ENCODE measurements at places on chromosomes 1 and 21. TPM values are rescaled to one million over a fixed set of nuclear protein-coding genes. Genes with fewer than 3 reads are reported as not detected.

DNA sequence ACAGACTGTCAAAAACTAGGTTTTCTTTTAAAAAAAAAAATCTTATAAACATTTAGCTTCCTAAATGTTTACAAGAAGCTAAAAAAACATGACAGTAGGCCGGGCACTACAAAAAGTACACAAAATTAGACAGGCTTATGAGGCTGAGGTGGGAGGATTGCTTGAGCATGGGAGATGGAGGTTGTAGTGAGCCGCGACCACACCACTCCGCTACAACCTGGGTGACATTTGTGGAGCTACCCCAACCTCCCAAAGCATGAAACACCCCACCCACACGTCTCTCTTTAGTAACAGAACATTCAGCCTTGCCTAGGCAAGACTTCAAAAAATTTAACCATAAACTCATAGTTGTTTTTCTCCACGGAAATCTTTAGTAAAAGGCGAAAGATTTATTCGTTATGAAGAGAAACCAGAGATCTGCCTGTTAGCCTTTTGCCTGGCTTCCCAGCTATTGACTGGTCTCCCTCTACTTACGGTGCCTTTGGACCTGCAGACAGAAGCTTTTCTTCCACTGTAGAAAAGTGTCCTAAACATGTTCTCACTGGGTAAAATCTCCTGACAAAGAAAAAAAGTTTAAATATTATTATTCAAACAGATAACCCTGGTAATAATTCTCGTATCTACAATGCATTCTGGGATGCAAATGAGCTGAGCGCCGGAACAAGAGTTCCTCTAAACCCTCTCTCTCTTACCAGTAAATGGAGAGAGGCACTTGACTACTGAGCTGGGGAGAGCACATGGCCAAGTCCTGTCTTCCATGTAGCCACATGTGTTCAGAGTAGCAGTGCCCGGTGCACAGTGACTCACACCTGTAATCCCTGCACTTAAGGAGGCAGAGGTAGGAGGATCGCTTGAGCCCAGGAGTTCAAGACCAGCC, 9.2 kb downstream of the RNU5D-1 start:
- peak; percentile 88 for DNase-seq

GRCh38 chr21:35614396-35614921, 445.9 kb downstream of the SETD4 start:
- no peak for DNase-seq

GRCh38 chr1:7432900-7433380, 338.2 kb upstream of the VAMP3 start:
- DNase-seq: no peak

- DNase-seq: no peak
Measured at GRCh38 chr21:36310016-36310415, 10.0 kb upstream of the MORC3 start.

- no peak for DNase-seq
Measured at GRCh38 chr1:40621821-40622450, 43.5 kb downstream of the RIMS3 start.

GRCh38 chr1:245301162-245301580, 146.4 kb downstream of the KIF26B start:
- no peak for DNase-seq

GRCh38 chr1:205939690-205940330, 3.4 kb downstream of the SLC26A9 start:
- no peak for DNase-seq

GRCh38 chr1:172549621-172550280, 16.8 kb downstream of the SUCO start:
- DNase-seq: no peak

DNA sequence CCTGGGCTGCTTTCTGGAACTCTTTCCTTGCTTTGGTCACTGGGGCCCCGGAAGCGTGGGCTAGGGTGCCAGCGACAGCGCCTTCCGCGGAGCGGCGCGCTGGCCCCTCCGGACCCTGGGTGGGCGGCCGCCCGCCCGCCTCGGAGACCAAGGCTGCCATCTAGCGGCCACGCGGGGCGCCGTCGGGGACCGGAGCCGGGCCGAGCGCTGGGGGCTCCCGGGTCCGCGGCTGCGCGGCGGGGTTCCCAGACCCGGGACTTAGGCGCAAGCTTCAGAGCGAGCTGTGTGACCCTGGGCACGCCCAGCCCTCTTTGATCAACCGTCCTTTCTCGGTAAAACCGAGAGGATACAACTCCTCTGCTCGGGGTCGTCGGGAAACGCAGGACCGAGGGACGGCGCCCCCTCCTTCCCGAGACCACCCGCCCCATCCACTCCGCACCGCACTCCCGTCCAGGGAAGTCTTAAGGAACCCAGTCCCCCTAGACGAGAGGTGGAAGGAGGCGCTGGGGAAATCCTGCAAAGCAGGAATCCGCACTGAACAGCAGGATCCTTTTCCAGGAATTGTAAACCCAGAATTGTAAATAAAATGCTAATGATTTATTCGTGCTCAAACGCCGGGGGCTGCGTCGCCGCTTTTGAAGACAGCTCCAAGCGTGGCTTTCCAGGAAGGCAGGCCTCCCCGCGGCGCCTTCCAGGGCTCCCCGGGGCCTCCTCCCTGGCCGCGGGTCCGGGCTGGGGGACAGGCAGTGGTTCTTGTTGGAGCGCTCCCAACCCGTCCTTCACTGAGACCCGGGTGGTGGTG, 41.2 kb downstream of the RRAGC start:
- DNase-seq: no peak

GRCh38 chr1:115056395-115056798, 26.8 kb downstream of the TSHB start:
- DNase-seq: no peak

DNA sequence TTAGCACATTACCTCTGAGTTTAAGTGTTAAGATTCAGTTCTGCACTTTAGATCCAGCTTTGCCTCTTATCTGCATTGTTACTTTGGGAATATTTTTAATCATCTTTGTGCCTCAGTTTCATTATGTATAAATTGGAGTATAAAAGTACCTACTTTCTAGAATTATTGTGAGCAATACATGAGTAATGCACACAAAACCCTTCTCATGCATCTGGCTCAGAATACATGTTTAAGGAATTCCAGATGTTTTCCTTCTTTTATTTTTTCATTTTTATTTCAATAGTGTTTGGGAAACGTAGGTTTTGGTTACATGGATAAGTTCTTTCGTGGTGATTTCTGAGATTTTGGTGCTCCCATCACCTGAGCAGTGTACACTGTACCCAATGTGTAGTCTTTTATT, 14.2 kb downstream of the C8A start:
- no peak for DNase-seq

GRCh38 chr1:169886422-169886821, 7.3 kb downstream of the SCYL3 start:
- no peak for DNase-seq

GRCh38 chr21:35043549-35043948, 5.6 kb downstream of the RUNX1 start:
- no peak for DNase-seq

- no peak for DNase-seq
Measured at GRCh38 chr1:216238844-216239243, 184.4 kb downstream of the USH2A start.

Gene FLG2
- not detected for total RNA-seq

Gene LEPROT
- 105 TPM for total RNA-seq

Gene RCSD1
- total RNA-seq: 14.1 TPM

Gene LAMC2
- total RNA-seq: 2.9 TPM

Gene RHBG
- total RNA-seq: not detected

Gene CGN
- total RNA-seq: 0.29 TPM

Gene EFNA3
- 2.0 TPM for total RNA-seq

Gene TMOD4
- total RNA-seq: 0.88 TPM

Gene RGS4
- total RNA-seq: 10.5 TPM

Gene SH2D5
- 0.14 TPM for total RNA-seq
